ENCODE measurements at places on chromosomes 1 and 21.

DNA sequence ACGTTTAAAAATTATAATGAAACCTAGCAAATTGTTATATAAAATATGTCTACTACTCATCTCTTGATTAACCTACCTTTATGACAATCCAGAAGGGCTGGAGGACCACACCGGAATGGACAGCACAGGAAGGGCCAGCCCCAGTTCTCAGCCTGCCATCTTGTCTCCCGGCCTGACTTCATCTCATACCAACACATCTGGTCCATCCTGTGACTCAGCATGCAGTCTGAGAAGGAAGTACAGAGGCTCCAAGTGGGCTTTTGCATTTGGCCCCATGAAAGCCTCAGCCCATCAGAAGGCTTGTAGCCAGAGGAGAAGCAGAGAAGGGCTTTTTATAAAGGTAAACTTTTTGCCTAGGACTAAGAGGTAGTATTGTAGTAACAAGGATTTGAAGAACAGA, 436.6 kb downstream of the MRPL39 start:
- H3K27me3 ChIP-seq = no peaks in the 10 kb centered on the region
- no peaks in the 10 kb centered on the region for H3K36me3 ChIP-seq
- DNase-seq = no peak
- H3K4me1 ChIP-seq = no peaks in the 10 kb centered on the region
- H3K4me3 ChIP-seq = no peak overlapping the region

GRCh38 chr1:152112101-152112884, 3.0 kb downstream of the TCHH start:
- no peak overlapping the region for H3K4me3 ChIP-seq
- H3K36me3 ChIP-seq = no peaks in the 10 kb centered on the region
- DNase-seq = no peak
- H3K27me3 ChIP-seq = peaks cover 38% of the 10 kb centered on the region

DNA sequence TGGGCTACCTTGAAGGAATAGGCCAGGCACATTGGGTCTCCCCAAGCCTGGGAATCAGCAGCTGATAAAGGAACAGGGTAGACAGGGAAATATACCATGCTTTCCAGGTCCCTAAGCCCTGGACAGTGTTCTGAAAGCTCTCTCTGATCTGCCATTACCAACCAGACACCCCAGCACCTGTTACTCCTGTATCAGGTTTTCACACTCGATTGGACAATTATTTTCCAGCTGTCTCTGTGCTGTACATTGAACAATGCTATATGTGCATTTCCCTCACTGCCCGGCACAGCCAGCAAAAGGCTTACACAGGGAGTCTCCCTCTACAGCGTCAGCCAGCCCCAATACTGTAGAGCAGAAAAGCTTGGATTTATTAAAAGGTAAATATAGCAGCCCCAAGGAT, 4.7 kb downstream of the CFAP45 start:
- no peak overlapping the region for H3K27ac ChIP-seq
- H3K4me1 ChIP-seq = no peaks in the 10 kb centered on the region
- no peaks in the 10 kb centered on the region for H3K36me3 ChIP-seq
- no peak overlapping the region for H3K4me3 ChIP-seq
- no peaks in the 10 kb centered on the region for H3K27me3 ChIP-seq

- H3K4me1 ChIP-seq = no peaks in the 10 kb centered on the region
- DNase-seq = no peak
- no peaks in the 10 kb centered on the region for H3K27me3 ChIP-seq
- H3K4me3 ChIP-seq = no peak overlapping the region
- H3K36me3 ChIP-seq = no peaks in the 10 kb centered on the region
- no peak overlapping the region for H3K27ac ChIP-seq
These were observed 44.2 kb upstream of the LPGAT1 start for GRCh38 chr1:211874521-211875347.

- H3K27ac ChIP-seq = no peak overlapping the region
- H3K4me1 ChIP-seq = no peaks in the 10 kb centered on the region
- no peak for DNase-seq
- H3K36me3 ChIP-seq = no peaks in the 10 kb centered on the region
- no peaks in the 10 kb centered on the region for H3K27me3 ChIP-seq
- H3K4me3 ChIP-seq = no peak overlapping the region
These were observed 18.4 kb upstream of the COL6A1 start for GRCh38 chr21:45963232-45963570.

GRCh38 chr21:39144191-39144590, 39.1 kb downstream of the PSMG1 start:
- H3K4me3 ChIP-seq = no peak overlapping the region
- no peak overlapping the region for H3K27ac ChIP-seq
- no peaks in the 10 kb centered on the region for H3K4me1 ChIP-seq
- H3K36me3 ChIP-seq = no peaks in the 10 kb centered on the region
- no peak for DNase-seq
- no peaks in the 10 kb centered on the region for H3K27me3 ChIP-seq

DNA sequence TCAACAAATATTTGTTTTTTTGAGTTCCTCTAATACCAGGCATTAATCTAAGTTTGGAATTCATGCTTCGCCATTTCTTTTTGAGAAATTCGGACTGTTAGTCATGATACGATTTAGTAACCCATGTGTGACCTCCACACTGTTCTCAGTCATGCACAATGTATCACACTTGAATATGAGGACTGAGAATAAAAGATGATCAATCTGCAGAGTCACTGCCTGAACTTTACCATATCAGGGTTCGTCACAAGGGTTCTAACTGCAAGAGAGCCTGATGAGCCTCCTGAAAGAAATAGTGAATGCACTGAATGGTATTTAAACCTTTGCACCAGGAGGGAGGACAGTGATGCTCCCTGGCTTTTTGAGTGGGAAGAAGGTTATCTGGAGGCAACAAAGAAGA, 10.9 kb upstream of the FASLG start:
- H3K4me1 ChIP-seq = no peaks in the 10 kb centered on the region
- no peak overlapping the region for H3K4me3 ChIP-seq
- H3K36me3 ChIP-seq = no peaks in the 10 kb centered on the region
- no peaks in the 10 kb centered on the region for H3K27me3 ChIP-seq

DNA sequence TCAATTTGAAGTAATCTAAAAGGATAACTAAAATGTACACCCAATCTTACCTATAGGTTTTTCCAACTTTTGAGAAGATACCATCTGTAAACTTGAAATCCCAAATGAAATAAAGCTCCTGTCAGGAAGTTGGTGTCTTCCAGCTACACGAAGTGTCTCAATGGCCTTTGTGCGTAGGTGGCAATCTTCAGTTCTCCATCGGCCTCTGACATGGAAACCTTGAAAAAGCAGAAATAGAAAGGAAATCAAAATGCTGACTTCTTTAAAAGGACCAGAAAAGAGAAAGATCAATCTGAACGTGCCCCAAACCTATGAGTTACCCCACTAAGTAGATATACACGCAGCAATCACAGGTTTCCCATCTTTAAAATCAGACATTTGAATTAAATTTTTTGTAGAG, 10.0 kb downstream of the MKNK1 start:
- H3K4me3 ChIP-seq = no peak overlapping the region
- no peaks in the 10 kb centered on the region for H3K4me1 ChIP-seq
- no peak overlapping the region for H3K27ac ChIP-seq
- DNase-seq = no peak
- H3K27me3 ChIP-seq = no peaks in the 10 kb centered on the region
- H3K36me3 ChIP-seq = no peaks in the 10 kb centered on the region

DNA sequence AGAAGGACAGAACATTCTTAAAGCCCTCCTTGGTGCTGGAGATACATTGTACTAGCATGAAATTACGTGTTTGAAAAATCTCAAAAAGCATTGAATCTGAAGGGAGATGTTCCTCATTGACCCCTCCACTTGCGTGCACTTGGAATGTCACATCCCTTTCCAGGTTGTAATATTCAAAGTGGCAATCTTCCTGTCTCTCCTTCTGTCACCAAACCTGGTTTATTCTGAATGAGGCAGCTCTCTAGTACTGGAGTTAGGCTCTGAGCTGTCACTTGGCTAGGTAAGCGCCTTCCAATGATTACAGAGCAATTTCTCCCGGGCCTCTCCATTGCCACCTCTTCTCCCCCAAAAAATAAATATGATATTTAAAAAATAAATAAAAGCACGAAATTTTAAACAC, 855 bp downstream of the DSCAM start:
- no peak for DNase-seq
- H3K36me3 ChIP-seq = no peaks in the 10 kb centered on the region
- H3K4me3 ChIP-seq = no peak overlapping the region
- peaks cover 22% of the 10 kb centered on the region for H3K27me3 ChIP-seq
- H3K27ac ChIP-seq = no peak overlapping the region

DNA sequence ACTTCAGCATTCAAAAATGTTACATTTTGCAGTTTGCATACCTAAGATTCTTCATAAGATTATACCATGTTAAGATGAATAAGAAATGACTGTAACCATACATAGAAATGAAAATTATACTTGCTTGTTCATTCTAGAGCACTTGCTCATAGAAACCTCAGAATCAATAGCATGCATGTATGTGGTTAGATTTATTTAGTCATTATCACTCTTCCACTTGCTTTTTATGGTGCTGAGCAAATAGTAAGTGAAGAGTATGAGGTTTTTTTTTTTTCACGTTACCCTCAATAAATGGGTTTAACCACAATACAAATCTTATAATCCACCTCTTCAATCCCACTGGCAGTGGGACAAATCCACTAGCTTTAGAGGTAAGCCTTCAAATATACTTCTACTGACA, 84.7 kb downstream of the LRRC53 start:
- no peaks in the 10 kb centered on the region for H3K27me3 ChIP-seq
- no peaks in the 10 kb centered on the region for H3K36me3 ChIP-seq
- H3K4me3 ChIP-seq = no peak overlapping the region
- no peak for DNase-seq

- H3K4me1 ChIP-seq = no peaks in the 10 kb centered on the region
- no peak for DNase-seq
- H3K27me3 ChIP-seq = no peaks in the 10 kb centered on the region
- H3K27ac ChIP-seq = no peak overlapping the region
- no peak overlapping the region for H3K4me3 ChIP-seq
These were observed 21.0 kb downstream of the SDE2 start for GRCh38 chr1:225977937-225978748.

DNA sequence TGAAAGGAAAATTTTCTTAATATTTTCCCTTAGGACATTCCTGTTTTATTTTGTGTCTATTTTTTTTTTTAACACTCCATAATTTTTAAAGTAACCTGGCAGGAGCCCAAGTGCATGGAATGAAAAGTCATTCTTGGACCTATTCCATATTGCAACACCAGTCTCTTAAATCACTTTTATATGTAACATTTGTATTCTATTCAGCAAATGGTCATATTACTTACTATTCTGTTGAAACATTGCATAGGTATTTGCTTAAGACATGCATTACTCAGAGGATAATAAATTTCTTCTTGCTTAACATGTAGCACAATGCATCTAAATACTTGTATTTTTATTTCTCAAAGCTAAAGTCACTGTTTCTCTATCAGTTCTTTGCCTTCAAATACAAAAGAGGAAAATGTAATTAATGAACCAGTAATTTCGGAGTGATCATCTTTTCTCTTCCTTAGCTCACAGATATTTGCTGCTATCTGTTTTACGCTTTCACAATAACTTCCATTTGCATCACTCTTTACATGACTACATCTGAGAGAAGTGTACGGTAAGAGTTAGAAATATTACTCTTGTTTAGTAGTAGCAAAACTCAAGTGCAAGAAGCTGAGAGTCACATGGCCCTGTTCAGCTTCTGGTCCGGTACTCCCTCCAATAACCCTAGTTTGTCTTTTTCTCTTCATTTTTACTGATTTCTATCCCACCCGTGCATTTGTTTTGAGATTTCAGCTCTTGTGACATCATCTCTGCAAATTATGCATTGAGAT, 394.8 kb downstream of the USP25 start:
- no peaks in the 10 kb centered on the region for H3K27me3 ChIP-seq
- DNase-seq = peak; percentile 62
- peak overlapping the region; percentile 20 for H3K4me3 ChIP-seq
- no peaks in the 10 kb centered on the region for H3K4me1 ChIP-seq

- no peaks in the 10 kb centered on the region for H3K4me1 ChIP-seq
- no peaks in the 10 kb centered on the region for H3K36me3 ChIP-seq
- no peaks in the 10 kb centered on the region for H3K27me3 ChIP-seq
- H3K27ac ChIP-seq = no peak overlapping the region
These were observed 116.0 kb downstream of the NOS1AP start for GRCh38 chr1:162185314-162186025.

GRCh38 chr1:156508205-156508954, 7.8 kb upstream of the MEF2D start:
- H3K36me3 ChIP-seq = no peaks in the 10 kb centered on the region
- no peak overlapping the region for H3K4me3 ChIP-seq
- no peaks in the 10 kb centered on the region for H3K27me3 ChIP-seq

DNA sequence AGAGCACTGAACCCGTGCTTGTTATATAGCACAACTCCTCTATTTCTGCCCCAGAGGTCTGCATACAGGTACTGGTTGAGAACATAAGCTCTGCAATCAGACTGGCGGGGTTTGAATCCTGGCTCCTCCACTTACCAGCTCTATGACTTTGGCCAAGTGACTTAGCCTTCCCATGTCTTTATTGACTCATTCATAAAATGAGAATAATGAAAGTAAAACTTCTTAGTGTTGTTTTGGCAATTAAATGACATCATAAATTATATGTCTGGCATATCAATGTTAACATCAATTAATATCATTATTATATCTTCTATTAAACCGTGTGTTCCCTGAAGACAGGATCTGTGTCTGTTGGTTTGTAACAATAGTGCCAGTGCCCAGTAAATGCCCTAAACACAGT, 4.3 kb downstream of the INKA2 start:
- peaks cover 6% of the 10 kb centered on the region for H3K4me1 ChIP-seq
- H3K27me3 ChIP-seq = no peaks in the 10 kb centered on the region
- H3K4me3 ChIP-seq = no peak overlapping the region
- H3K36me3 ChIP-seq = no peaks in the 10 kb centered on the region
- no peak for DNase-seq
- H3K27ac ChIP-seq = no peak overlapping the region

- no peaks in the 10 kb centered on the region for H3K27me3 ChIP-seq
- H3K4me1 ChIP-seq = peaks cover 3% of the 10 kb centered on the region
- no peak overlapping the region for H3K4me3 ChIP-seq
- H3K27ac ChIP-seq = no peak overlapping the region
- H3K36me3 ChIP-seq = no peaks in the 10 kb centered on the region
- no peak for DNase-seq
These were observed 792.8 kb downstream of the USP25 start for GRCh38 chr21:16522548-16522947.

DNA sequence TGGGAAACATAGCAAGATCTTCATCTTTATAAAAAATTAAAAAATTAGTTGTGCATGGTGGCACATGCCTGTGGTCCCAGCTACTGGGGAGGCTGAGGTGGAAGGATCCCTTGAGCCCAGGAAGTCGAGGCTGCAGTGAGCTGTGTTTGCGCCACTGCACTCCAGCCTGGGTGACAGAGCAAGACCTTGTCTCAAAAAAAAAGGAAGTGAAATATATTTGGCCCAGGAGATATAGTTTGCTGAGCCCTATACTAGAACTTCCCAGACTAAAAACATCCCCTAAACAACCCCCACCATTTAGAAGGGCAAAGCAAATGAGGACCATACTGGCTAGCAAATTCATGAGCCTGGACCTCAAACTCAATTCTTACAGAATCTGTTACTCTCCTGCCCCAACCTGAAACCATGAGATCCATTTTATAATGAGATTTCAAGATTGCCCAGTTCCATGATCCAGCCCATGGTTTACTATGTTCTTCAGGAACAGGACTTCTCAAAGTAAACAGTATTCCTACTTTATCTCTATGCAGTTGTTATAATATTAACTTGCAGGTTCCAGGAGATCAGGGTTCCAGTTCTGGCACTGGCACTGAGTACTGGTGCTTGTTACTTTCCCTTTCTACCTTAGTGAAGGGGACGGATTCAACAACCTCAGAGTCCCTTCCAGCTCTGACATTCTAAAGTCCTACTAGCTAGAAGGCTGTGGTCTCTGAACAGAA, 48.9 kb upstream of the TADA1 start:
- no peaks in the 10 kb centered on the region for H3K4me1 ChIP-seq
- no peak for DNase-seq
- no peak overlapping the region for H3K4me3 ChIP-seq
- peaks cover 10% of the 10 kb centered on the region for H3K27me3 ChIP-seq
- no peak overlapping the region for H3K27ac ChIP-seq
- no peaks in the 10 kb centered on the region for H3K36me3 ChIP-seq

All from uterus (tissue), 4 donors.